Activated CD8-positive, alpha-beta T cell treated with anti-CD3 and anti-CD28 coated beads for 36 hours (primary cell): ENCODE measurements at places on chromosomes 5 and 9. TPM values are rescaled to one million over a fixed set of nuclear protein-coding genes. Genes with fewer than 3 reads are reported as not detected.
A peak's percentile ranks its signal among the peaks of the same experiment; 100 is the strongest.

The MEIKIN gene
- not detected for total RNA-seq

The ELL2 gene
- total RNA-seq = 46.3 TPM

The THOC3 gene
- 71.5 TPM for total RNA-seq

The HAVCR2 gene
- total RNA-seq = 34.6 TPM

The TNFSF8 gene
- total RNA-seq = 21.7 TPM

The CERT1 gene
- total RNA-seq = 23.9 TPM

The ZCCHC10 gene
- 27.0 TPM for total RNA-seq

The IGFBPL1 gene
- not detected for total RNA-seq

GRCh38 chr5:148776780-148777179 lies 49.6 kb upstream of the ADRB2 start:
- H3K27me3 ChIP-seq = peaks cover 14% of the 10 kb centered on the region
- no peaks in the 10 kb centered on the region for H3K36me3 ChIP-seq
- H3K4me3 ChIP-seq = no peak overlapping the region
- H3K4me1 ChIP-seq = peaks cover 4% of the 10 kb centered on the region
- peak; percentile 46 for DNase-seq

DNA sequence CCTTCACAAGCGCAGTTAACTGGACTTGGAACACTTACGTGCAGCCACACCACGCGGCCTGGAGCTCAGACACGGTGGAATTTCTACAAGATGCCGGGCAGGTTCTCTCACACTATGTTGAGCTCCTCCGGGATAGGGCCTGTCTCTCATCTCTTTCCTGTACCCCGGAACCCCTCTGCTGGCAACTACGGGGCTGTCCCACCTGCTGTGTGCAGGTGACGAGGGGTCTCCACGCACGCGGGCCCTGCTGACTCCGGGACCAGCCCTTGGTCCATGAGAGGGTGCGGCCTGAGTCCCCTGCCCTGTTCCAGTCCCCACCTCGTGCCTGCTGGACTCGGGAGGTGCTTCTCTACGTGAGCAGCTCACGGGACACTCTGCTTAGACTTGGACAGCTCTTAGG lies 40.1 kb downstream of the SLC6A3 start:
- no peak overlapping the region for H3K27ac ChIP-seq
- DNase-seq = no peak

DNA sequence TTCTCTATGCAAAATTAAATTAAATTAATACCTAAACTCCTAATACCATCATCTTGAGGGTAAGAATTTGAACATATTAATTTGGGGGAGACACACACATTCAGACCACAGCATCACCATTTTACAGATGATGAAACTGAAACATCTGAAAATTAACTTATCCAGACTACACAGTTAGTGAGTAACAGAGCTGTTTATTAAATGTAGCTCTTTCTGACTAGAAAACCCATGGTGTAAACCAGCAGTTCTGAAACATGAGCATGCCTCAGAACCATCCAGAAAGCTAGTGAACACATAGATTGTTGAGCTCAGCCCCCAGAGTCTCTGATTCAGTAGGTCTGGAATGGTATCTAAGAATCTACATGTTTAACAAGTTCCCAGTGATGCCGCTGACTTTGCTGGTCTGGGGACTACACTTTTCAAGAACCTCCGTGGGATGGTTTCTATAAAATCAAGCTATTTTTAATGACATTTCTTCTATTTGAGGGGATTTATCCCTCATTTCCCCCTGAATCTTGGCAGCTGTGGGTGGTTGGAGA lies 113.5 kb downstream of the RORB start:
- H3K4me1 ChIP-seq = no peaks in the 10 kb centered on the region
- no peak overlapping the region for H3K4me3 ChIP-seq
- no peaks in the 10 kb centered on the region for H3K36me3 ChIP-seq
- DNase-seq = no peak
- H3K27ac ChIP-seq = no peak overlapping the region

DNA sequence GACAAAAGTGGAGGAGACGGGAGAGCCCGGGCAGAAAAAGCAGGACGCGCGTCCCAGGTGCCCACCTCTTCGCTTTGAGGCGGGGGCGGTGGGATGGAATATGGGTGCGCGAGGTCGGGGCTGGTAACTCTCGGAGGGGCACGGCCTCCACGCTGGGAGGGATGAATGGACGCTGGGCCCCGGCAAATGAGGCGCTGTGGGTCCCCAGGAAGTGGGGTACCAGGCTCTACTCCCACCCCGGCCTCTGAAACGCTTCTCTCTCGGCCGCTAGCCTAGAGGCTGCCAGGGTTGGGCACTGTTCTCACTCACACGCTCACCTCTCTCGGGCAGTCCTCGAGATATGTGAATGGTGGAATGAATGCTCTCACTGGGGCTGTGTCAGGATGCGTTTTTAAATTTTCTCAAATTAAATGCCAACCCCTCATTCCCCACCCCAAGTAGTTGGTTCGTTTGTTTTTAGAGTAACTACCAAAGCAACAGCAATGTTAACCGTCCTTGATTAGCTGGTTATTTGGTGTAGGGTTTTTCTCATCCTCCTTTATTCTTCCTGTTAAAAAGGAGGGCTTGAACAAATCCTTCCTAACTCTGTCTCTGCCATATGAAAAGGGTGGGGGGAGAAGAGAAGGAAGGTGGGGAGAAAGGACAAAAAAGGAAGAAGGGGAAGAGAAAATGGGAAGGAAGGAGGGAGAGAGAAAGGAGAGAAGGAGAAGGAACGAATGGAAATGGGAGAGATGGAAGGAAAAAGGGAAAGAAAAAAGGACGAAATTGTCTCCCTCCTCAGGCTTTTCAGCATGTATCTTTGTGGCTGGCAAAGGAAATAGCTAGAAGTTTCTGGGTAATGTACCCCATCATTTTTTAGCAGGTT lies 1.3 kb upstream of the EBF1 start:
- peak overlapping the region; percentile 76 for H3K4me3 ChIP-seq
- peak; percentile 7 for DNase-seq
- H3K27me3 ChIP-seq = peaks cover 59% of the 10 kb centered on the region
- no peaks in the 10 kb centered on the region for H3K36me3 ChIP-seq

GRCh38 chr5:178462816-178463215 lies 127.4 kb downstream of the COL23A1 start:
- DNase-seq = no peak
- no peaks in the 10 kb centered on the region for H3K27me3 ChIP-seq
- no peak overlapping the region for H3K4me3 ChIP-seq
- no peaks in the 10 kb centered on the region for H3K4me1 ChIP-seq
- H3K27ac ChIP-seq = no peak overlapping the region

DNA sequence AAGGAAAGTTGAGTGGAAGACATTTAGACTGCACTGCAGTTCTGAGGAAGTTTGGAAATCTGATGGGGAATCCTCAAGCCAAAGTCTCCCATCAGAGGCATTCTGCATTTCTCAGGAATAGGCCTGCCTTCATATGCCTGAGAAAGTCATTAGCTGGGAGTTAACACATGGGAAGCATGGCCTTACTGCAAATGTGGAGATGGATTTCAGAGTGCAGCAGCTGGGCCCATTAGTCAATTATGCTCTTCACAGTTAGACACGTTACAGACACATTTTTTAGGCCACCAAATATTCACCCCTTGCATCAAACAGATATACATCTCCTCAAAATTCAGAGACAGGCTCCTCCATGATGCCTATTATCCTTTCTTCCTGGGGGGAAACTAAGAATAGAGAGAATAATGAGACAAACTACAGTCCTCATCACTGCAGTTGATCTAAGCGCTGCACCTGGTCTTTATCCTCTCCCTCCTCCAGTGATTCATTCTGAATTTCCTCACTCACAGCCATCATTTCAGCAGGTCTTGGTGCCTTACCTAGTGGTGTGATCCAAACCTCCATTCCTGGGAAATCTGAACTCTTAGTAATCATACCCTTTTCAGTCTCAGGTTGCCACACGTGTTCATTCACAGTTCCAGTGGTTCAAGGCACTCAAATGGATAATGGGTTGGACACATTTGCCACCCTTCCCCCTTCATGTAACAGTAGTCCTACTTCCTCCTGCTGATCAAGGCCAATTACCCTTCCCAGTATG lies 47.9 kb upstream of the PPP2CA start:
- no peak overlapping the region for H3K27ac ChIP-seq
- H3K36me3 ChIP-seq = no peaks in the 10 kb centered on the region
- DNase-seq = no peak
- no peak overlapping the region for H3K4me3 ChIP-seq
- no peaks in the 10 kb centered on the region for H3K4me1 ChIP-seq

DNA sequence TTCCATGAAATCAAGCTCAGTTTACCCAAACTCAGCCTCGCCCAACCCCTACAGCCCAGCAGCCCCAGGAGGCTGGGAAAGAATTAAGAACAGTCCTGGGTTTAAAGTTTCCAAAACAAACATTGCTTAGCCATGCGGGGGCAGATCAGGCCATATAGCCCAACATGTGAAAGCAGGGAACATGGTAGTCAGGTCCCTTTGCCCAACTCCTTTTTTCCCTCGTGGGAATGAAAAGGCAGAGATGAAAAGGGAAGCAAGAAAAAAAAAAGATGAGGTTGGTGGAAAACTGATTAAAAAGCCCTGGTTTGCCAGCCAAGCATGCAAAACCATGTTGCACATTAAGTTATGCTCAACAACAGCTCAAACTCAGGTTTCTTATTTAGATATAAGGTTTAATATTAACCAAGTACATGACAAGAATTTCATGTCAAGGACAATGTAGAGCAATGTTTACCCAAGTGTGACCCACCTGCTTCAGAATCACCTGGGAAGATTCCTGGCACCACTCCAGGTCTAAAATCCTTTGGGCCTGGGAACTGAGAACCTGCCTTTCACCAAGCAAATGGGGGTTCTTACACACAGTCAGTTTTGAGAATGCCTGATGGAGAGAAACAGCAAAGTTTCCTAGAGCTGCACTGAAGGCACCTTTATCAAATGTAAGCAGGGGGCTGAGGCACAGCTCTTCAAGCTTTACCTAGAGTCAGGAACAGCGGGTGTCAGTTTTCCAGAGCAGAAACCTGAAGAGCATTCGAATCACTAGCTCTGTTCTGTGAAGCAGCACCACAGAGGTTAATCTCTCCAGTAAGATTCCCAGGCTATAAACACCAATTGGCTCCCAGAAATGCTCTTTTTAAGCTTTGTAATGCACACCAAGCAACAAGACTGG lies 1.7 kb downstream of the FREM1 start:
- no peaks in the 10 kb centered on the region for H3K4me1 ChIP-seq
- H3K36me3 ChIP-seq = no peaks in the 10 kb centered on the region

GRCh38 chr9:119280740-119281485 lies 88.3 kb downstream of the BRINP1 start:
- H3K4me1 ChIP-seq = no peaks in the 10 kb centered on the region
- DNase-seq = no peak
- H3K27me3 ChIP-seq = no peaks in the 10 kb centered on the region
- no peaks in the 10 kb centered on the region for H3K36me3 ChIP-seq

- no peaks in the 10 kb centered on the region for H3K4me1 ChIP-seq
- no peaks in the 10 kb centered on the region for H3K36me3 ChIP-seq
- DNase-seq = no peak
- no peak overlapping the region for H3K27ac ChIP-seq
- H3K4me3 ChIP-seq = no peak overlapping the region
Measured at GRCh38 chr9:38339496-38339895, 53.0 kb upstream of the ALDH1B1 start.

DNA sequence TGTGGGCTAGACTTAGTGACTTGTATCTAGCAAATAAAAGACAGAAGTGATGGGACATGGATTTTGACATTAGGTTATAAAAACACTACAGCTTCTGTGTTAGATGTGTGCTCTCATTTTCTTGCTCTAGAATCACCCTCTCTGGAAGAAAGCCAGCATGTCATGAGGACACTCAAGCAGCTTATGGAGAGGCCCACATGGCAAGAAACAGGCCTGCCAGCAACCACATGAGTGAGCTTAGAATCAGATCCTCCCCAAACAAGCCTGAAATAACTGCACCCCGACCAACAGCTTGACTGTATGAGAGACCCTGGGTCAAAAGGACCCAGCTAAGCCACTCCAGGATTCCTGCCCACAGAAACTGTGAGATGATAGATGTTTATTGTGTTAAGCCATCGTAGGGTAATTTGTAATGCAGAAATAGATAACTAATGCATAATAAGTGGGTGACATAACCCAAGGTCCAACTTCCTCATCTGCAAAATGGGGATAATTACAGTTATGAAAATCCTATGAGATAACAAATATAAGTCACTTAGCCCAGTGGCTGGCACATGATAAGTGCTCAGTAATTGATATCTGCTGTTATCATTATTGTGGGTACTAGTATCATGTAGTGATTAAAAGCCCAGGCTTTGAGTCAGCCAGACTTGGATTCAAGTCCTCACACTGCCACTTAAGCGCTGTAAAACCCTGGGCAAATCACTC lies 86.5 kb downstream of the KLHL3 start:
- H3K27me3 ChIP-seq = no peaks in the 10 kb centered on the region
- H3K4me3 ChIP-seq = no peak overlapping the region
- H3K36me3 ChIP-seq = peaks cover 9% of the 10 kb centered on the region
- DNase-seq = no peak
- H3K4me1 ChIP-seq = no peaks in the 10 kb centered on the region

GRCh38 chr5:72121052-72121779 lies 13.9 kb downstream of the MAP1B start:
- H3K4me3 ChIP-seq = no peak overlapping the region
- no peaks in the 10 kb centered on the region for H3K4me1 ChIP-seq
- H3K27me3 ChIP-seq = peaks cover 48% of the 10 kb centered on the region
- no peaks in the 10 kb centered on the region for H3K36me3 ChIP-seq
- no peak overlapping the region for H3K27ac ChIP-seq

DNA sequence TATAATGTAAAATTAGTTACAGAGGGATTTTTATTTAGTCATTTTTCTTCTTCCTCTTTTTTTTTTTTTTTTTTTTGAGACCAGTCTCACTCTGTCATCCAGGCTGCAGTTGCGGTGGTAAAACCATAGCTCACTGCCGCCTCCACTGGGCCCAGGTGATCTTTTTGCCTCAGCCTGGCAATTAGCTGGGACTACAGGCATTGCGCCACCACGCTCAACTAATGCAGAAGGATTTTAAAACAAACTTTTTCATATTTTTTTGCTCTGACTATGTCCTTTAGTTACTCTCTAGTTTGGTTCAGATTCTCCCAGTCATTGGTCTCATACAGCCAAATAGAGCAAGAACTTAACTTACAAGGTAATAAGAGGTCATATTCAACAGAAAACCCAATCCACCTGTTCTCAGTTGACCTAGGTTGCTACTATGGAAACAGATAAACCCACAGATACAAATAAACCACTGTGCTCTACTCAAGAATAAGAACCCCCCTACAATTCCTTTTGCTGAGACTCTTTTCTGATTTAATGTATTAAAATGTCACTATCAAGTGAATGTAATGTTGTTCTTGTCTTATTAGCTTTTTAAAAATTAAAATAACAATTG lies 50.1 kb upstream of the TTC39B start:
- H3K4me1 ChIP-seq = peaks cover 8% of the 10 kb centered on the region
- no peak overlapping the region for H3K4me3 ChIP-seq
- H3K27ac ChIP-seq = no peak overlapping the region
- peak; percentile 51 for DNase-seq
- no peaks in the 10 kb centered on the region for H3K36me3 ChIP-seq
- H3K27me3 ChIP-seq = no peaks in the 10 kb centered on the region
